Mammary epithelial cell (primary cell): ENCODE measurements at places on chromosomes 7 and 10.
A peak's percentile ranks its signal among the peaks of the same experiment; 100 is the strongest.

DNA sequence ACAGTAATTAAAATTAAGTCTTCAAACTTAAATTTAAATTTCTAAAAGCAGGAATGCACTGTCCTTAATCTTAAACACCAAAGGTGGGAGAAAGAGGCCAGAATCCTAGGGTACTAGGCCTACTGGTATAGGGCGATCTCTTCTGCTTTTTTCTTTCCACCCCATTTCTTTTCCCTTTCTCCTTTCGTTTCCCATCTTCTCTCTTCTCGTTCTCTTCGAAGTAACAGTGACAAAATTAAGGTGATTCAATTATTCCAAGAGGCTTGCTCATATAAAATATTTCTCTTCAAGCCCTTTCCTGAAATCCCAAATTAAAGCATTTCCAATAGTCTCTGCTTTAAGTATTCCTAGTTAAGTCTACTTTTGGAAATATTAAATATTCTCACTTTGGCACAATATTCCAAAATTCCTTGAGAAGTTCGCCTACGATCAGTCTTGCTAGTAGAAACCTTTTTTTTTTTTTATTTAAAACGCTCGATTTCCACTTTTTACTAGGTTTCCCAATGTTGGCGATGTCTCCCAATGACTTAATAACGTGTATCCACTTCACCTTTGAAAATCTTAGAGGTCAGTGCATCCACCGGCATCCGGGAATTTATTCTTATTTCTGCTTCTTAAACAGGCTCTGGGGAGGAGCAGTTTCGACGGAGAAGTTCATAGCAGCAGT lies 765 bp upstream of the LCOR start:
- no peak for DNase-seq

DNA sequence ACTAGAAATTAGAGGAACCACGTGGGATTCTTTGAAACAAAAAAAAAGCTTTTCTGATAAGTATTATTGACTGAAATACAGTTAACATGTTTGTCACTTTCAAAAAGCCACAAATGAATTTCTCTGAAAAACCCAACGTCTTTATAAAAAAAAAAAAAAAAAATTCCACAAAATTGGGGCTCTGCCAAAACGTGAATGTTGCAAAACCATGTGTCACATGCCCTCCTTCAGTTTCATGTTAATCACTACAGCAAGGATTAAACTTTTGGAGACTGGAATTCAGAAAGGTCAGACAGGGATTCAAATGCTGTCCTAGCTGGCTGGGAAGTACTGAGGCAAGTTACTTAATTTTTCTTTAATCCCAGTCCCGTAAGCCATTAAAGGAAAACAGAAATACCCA lies 278.0 kb upstream of the KLF14 start:
- DNase-seq: peak; percentile 67

- peak; percentile 21 for DNase-seq
These were observed 94.1 kb downstream of the COL13A1 start for GRCh38 chr10:69895759-69896158.

DNA sequence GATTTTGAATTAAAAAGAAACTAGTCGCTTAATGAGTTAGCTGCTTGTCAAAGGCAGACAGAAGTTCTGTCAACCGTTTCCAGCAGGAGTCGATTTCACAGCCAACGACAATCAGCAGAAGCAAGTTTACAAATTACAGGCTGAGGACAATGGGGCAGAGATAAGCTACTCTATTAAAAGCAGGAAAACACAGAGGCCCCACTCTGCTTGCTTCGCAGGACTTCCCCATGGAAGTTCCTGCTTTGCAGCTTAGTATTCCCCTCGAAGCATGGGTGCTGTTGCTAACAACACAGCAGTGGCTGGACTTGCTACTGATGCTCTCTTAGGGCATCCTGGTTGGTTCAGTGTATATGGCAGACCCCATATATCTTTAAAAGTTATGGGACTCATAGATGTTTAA lies 50.8 kb upstream of the KLF6 start:
- no peak for DNase-seq

- DNase-seq: peak; percentile 97
These were observed 1.3 kb downstream of the INSIG1 start for GRCh38 chr7:155298834-155299534.

DNA sequence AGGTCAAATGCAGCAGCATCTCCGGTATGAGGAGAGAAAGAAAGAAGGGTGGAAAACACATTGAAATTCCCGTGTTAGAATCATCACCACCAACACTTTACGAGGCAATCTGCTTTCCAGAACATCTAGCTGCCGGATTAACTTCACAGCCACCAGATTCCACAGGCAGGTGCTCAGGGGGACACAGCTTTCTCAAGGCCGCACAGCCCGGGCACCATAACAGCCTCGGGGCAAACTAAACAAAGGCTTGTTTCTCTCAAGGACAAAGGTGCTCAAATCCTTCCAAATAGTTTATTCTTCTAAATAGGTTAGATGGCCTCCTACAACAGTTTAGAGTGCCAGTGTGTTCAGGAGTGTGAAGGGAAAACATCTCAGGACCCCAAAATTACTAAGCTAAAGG lies 156.3 kb downstream of the DIP2C start:
- no peak for DNase-seq

DNA sequence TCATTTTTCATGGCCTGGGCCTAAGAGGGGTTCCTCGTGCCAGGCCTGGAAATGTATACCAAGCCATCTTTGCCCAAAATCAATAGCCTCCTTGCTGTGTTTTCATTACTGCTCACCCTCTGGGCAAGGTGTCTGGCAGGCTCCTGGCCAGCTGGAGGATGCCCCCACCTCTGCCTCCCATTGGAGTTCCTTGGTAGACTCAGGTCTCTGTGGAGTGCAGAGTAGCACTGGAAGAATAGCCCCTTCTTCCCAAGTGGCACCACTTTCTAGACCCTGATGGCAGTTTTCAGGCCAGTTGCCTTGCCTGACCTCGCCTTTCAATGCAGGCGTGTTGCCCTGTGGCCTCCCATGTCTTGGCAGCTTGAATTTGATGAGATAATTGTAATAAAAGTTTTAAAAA lies 55.7 kb upstream of the AQP1 start:
- no peak for DNase-seq
